T-helper 17 cell (primary cell): ENCODE measurements at places on chromosomes 7 and 10.

- no peak for DNase-seq
Measured at GRCh38 chr10:49362596-49363260, 33.2 kb downstream of the DRGX start.

DNA sequence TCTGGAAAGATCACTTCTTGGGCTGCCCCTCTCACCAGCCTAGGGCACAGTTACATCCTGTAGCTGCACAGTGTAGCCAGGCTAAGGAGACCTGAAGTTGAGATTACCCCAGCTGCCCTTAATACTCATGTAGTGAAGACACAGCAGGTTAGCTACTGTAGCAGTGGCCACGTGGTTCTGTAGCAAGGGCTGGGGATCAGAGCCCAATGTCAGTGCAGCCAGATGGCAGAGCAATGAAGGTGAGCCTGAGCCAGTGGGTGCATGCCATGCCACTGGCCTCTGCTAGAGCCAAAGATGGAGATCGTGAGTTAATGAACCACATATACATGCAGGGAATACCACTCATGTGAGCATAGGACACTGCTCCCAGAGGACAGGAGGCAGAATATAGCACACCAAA, 15.5 kb downstream of the AMPH start:
- no peak for DNase-seq

DNA sequence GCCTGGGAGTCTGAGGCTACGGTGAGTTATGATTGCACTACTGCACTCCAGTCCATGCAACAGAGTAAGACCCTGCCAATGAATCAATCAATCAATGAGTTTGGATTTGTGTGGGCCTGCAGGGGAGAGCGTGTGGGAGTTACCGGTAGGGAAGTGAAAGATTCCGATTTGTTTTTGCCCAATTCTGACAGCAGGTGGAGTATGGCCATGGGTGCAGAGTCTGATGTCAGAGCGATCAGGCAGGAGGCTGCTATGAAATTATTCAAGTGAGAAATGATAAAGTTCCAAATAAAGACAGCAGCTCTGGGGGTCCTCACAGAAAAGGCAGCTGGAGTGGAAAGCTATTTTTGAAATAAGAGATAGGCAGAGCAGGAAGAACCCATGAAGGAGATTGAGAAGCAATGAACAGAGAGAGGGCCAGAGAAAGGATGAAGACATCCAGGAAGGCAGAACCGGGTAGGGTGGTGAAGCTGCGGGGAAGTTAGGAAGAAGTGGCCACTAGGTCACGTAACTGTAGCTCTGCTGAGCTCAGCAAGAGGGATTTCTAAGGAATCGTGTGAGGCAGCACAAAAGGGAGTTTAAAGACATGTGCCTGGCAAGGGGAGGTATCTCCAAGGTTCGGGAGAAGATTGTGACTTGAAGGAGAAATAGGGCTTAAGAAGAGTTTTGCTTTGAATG, 93.7 kb upstream of the NMT2 start:
- DNase-seq = no peak

DNA sequence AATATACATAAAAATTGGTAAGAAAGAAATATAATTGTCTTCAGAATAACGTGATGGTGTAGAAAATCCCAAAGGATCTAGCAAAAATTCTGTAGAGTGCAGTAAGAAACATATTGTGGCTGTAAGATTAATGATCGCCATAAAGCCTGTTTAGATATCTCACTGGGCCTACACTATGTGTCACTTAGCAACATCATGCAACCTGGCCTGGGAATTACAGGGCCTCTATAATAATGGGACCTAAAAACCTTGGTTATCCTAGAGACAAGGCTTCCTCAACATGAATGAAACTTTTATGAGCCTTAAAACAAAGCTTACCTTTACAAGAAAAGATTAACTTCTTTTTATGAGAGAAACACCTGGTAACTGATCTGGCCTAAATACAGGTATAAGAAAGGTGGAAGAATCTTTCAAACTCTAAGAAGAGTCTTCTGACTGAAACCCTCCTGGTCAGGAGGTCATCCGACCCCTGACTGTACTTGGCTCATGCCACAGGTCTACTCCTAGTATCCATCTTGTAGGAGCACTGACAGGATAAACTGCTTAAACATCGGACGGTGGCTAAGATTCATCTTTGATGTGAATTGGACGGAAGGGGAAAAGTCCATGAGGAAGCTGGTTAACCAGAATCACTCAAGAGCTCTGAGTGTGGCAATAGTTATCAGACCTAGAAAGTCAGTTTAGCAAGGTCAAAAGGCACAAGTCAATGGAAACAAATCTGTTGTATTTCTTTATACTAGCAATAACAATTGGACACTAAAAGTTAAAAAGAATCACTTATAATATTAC, 1155.1 kb upstream of the SORCS1 start:
- no peak for DNase-seq

DNA sequence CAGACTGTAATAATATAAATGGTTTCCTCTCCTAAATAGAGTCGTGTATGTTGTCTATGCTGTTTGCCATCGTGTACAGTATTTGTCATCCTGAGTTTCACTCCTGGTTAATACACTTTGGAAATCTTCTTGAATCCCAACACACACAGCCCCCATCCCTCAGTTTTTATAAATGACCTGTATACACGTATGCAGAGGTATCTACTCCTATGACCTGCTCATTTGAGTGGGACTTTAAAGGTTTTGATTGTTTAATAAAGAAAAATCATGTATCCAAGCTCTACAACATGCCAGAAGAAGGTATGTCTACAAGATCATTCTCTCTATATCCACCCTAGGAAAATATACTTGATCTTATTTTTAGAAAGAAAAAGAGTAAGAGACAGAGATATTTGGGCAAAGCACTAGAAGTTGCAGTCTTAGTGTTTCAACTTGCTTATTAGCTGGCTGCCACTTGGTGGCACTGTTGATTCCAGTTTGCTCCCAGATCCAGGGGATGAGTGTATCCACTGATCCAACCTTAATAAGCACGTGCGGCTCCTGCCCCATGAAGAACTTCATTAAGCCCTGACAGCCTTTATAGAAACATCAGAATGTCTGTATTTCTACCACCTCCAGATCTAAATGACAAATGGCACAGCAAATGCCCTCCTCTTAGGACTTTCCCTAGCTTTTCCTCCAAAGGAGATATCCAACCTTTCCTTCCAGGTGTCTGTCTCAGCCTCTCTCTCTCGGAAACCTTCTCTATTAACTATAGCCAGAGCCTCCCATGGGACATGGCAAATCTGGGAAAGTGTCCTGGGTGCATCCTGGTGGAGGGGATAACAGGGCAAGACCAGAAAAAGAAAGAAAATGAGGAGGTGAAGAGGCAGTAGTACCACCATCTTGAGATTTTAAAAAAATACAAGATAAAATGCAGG, 181.6 kb upstream of the NEBL start:
- DNase-seq = no peak
